Mucosa of descending colon (tissue), 3 donors: ENCODE measurements at places on chromosomes 3 and 15. TPM values are rescaled to one million over a fixed set of nuclear protein-coding genes. Genes with fewer than 3 reads are reported as not detected.

LRRC28 gene
- total RNA-seq, result 26.0 TPM

CCR8 gene
- total RNA-seq, result not detected

MESP1 gene
- 4.6 TPM for total RNA-seq

ERICH6 gene
- total RNA-seq, result not detected

CAMK2N2 gene
- 0.95 TPM for total RNA-seq

HIGD2B gene
- not detected for total RNA-seq

AP3B2 gene
- 0.67 TPM for total RNA-seq

ALDH1A2 gene
- total RNA-seq, result 4.3 TPM

TGFBR2 gene
- total RNA-seq, result 134 TPM

EIF2B5 gene
- total RNA-seq, result 41.4 TPM

ANKUB1 gene
- total RNA-seq, result not detected

PXYLP1 gene
- 10.5 TPM for total RNA-seq

CPA3 gene
- 1.8 TPM for total RNA-seq

RYR3 gene
- 0.84 TPM for total RNA-seq

GOLGA6L7 gene
- not detected for total RNA-seq

ITGA11 gene
- total RNA-seq, result 1.8 TPM

POLR2H gene
- total RNA-seq, result 90.1 TPM

ISLR2 gene
- 1.7 TPM for total RNA-seq

DAZL gene
- 0.22 TPM for total RNA-seq

MUSTN1 gene
- total RNA-seq, result 4.0 TPM

TTC14 gene
- 27.2 TPM for total RNA-seq

ANKRD63 gene
- total RNA-seq, result not detected

GOLGA8G gene
- total RNA-seq, result not detected

SUCNR1 gene
- total RNA-seq, result 0.41 TPM

CCR3 gene
- not detected for total RNA-seq

COLQ gene
- total RNA-seq, result 1.5 TPM

TIMP4 gene
- 1.2 TPM for total RNA-seq

NAALADL2 gene
- total RNA-seq, result 18.4 TPM

GPR149 gene
- total RNA-seq, result not detected

CNTN3 gene
- 8.1 TPM for total RNA-seq

RPL4 gene
- 1,829 TPM for total RNA-seq

CAMKV gene
- not detected for total RNA-seq

GOLGA8J gene
- not detected for total RNA-seq

ACAN gene
- 0.23 TPM for total RNA-seq

ECE2 gene
- total RNA-seq, result 0.19 TPM

GOLGA6A gene
- total RNA-seq, result not detected

AADACL2 gene
- 0.28 TPM for total RNA-seq
